ENCODE measurements at places on chromosomes 7 and 10.

DNA sequence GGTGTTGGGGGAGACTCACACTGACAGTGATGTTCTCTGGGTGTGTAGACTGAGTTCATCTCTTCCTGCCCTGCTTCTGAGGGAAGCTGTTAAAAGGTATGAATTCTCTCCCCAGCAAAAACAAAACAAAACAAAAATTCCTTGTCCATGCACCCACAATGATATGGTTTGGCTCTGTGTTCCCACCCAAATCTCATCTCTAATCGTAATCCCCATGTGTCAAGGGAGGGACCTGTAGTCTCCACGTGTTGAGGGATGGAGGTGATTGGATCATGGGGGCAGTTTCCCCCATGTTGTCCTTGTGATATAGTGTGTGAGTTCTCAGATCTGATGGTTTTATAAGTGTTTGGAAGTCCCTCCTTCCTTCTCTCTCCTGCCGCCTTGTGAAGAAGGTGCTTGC lies 245.5 kb downstream of the GALNT17 start:
- DNase-seq = no peak

- DNase-seq = no peak
Measured at GRCh38 chr7:1914321-1914720, 244.2 kb downstream of the ELFN1 start.

DNA sequence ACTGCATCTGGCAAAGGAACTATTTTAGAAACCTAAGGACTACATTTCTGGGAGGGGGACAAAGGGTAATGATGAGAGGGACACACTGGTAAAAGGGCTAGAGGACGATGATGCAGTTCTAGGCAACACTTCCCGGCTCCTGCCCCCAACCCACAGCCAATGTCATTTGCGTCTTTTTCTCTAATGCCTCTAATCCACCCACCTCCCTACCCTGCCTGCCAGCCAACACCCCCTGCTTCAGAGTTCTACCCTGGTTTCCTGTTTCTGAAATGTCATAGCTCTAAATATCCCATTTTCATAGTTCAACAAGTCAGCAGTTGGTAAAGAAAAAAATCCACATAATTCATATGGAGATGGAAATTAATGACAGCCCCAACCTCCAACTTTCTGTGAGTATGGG lies 79.0 kb downstream of the KIAA1549 start:
- no peak for DNase-seq

DNA sequence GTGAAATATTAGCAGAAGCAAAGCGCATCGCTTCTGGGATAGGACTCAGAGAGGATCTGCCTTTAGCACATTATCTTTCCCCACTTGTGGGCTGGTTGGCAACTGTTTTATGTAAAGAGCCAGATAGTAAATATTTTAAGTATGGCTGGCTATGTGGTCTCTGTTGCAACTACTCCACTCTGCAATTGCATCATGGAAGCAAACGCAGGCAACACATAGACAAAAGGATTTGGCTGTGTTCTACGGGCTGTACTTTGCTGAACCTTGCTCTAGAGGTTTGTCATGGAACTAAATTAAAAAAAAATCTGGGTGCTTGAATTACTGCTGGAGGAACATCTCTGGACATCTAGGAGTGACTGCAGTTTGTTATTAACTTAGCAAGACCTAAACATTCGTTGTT lies 307.8 kb upstream of the TPK1 start:
- no peak for DNase-seq

DNA sequence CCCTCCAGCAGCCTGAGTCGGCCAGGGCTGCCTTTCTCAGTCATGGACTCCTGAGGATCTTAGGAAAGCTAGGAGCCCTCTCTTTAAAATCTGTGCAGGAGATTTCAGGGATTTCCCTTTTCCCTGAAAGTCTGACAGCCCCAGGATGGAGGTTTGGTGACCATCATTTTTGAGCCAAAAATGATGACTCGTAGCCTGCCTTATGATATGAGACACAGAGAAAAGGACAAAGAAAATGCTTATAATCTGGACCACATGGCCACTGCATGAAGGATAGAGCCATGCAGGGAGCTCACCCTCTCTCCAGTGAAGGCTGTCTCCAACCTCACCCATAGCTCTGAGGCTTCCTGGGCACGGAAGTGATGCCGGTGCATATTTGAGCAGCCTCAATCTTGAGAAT lies 106.6 kb upstream of the CHST15 start:
- DNase-seq = no peak

GRCh38 chr10:119613741-119614140 lies 17.0 kb upstream of the TIAL1 start:
- no peak for DNase-seq

- DNase-seq = no peak
Measured at GRCh38 chr10:119396709-119397071, 145.8 kb downstream of the RGS10 start.

- DNase-seq = no peak
Measured at GRCh38 chr10:95445837-95446486, 115.2 kb downstream of the SORBS1 start.

- no peak for DNase-seq
Measured at GRCh38 chr10:70992436-70992835, 104.1 kb upstream of the PCBD1 start.

GRCh38 chr7:134941952-134942351 lies 44.4 kb upstream of the AGBL3 start:
- DNase-seq = no peak

DNA sequence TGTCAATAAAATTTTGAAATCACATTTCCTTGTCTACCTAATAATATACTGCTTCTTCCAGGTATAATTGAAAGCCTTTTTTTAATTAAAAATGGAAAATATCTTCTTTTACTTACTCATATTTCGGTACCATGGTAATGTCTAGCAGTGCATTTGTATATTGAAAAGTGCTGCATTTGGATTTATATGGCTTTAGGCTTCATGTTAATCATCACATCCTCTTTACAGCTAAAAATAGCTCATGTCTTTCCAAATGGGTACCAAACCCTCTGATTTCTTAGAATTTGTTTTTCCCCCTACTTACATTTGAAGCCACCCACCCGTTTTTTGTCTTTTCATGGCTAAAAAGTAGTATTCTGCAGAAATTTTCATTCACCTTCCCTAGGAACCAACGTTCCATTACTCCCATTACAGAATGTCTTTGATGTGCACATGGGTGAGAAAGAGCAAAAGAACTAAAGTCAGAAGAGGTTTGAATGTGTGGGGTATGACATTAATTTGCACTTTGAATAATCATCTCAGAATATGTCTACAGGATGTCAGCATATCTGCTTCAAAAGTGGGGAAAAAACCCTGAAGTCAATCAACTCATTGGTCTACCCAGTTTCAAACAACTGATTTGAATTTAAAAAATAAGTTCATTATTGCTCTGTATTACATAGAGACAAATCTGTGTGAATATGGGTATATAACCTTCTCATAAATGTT lies 935.9 kb downstream of the GATA3 start:
- no peak for DNase-seq

GRCh38 chr7:143345428-143345900 lies 17.0 kb downstream of the FAM131B start:
- DNase-seq = peak; percentile 30

DNA sequence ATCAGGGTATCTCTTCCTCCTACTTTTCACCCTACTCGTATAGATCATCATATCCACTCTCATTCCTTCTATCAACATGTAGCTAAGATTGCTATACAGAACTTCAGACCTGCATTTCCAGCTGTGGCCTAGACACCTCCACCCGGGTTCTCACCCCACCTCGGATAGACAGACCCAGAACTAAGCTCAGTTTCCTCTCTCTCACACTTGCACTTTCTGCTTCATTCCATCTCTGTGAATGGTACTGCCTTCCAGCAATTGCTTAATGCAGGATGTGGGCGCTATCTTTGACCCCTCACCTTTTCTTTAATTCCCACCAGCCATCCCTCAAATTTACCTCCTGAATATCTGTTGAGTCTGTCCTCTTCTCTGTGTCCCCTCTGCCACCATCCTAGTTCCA lies 35.7 kb downstream of the AGK start:
- DNase-seq = no peak

GRCh38 chr10:116995648-116996047 lies 9.3 kb downstream of the SHTN1 start:
- no peak for DNase-seq

DNA sequence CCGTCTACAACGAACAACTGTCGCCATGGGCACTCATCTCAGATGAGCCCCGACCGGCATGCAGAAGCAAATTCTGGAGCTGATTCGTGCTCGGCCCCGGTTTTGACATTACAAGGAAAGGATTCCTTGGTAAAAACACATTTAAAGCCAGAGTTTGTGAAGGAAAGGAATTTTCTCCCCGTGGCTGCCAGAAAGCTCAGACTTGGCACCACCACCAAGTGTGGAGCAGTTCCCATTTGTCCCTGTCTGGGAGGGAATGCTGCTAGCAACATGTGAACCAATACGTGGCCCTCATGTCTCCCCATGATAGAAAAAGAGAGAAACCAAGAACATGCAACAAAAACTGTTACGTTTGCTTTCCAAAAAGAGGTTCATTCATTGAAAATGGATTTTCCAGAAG lies 55.2 kb upstream of the DDC start:
- no peak for DNase-seq

DNA sequence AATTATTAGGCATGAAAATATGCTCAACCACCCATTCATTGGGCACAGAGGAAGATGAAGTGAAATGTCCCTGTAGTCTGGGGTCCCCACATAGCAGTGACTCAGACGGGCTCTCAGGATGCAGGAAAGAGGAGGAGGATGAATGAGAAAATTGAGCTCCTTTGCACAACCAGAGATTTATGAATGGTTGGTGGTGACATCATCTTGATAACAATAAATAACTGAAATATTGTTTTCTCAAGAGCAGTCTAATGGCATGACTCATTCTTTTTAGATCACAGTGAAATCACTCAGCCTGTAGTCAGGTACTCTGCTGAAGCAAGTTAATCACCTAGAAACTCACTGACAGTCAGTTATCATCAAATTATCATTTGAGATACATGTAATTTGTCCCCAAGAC lies 254.1 kb downstream of the RELN start:
- DNase-seq = no peak

DNA sequence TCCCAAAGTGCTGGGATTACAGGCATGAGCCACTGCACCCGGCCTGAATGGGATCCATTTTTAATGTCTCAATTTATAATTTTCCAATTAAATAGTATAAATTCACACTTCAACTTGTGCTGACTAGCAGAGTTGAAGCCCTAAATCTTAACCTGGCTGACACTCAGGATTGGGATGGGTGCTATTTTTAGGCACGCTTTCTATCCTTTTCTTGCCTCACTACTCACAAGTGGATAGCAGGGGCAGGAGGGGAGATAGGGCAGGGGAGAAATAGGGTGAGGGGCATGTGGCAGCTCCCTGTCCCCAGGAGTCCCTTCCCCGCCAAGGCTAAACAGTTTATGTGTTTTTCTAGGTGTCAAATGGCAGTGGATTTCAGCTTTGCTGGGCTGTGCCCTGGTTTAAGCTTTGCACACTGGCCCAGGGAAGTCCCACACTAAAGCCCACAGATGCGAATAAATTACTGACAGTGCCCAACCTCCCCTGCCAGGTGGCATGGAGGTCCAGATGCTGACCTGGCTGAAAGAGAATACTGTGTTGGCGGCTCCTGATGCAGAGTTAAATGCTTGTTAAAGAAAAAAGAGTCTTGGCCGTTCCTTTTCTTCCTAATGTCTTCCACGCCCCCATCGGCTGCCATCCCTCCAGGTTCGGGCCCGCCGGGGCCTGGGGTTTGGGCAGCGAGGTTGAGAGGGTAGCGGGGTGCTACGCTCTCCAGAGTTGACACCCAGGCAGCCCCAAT lies 36.2 kb upstream of the EFCAB10 start:
- no peak for DNase-seq

DNA sequence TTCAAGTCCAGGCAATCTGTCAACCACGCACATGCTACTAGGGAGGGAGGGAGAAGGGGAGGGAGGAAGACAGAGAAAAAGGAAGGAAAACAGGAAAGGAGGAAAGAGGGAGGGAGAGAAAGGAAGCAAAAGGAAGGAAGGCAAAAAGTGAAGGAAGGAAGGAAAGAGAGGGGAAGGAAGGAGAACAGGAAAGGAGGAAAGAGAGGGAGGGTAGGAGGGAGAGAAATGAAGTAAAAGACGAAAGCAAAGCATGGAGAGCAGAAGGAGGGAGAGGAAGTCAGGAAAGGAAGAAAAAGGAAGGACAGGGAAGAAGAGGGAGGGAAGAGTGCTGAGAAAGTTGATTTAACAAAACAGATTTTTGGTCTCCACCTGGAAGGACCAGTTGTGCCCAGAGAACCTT lies 25.6 kb downstream of the KLF6 start:
- no peak for DNase-seq

GRCh38 chr7:74351836-74352235 lies 62.6 kb downstream of the CLIP2 start:
- DNase-seq = no peak

- no peak for DNase-seq
Measured at GRCh38 chr7:2098496-2098895, 134.2 kb downstream of the MAD1L1 start.

DNA sequence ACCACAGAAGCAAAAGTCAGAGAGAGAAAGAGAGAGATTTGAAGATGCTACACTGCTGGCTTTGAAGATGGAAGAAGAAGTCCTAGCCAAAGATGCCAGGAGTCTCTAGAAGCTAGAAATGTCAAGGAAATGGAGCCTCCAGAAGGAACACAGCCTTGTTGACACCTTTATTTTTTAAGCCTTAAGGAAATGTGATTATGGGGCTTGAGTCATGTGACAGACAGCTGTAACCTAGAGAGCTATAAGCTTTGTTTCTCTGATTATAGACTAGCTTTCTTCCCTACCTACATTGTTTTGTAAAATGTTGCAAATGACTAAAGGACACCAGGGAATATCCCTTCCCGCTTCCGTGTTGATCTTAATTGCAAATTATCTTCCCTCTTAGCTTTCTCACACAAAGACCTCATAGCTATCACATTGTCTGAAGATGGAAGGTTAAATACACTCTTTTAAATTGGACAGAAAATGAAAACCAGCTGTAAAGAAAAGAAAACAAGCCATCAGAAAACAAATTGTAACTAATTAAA lies 199.9 kb downstream of the ARHGAP12 start:
- no peak for DNase-seq

DNA sequence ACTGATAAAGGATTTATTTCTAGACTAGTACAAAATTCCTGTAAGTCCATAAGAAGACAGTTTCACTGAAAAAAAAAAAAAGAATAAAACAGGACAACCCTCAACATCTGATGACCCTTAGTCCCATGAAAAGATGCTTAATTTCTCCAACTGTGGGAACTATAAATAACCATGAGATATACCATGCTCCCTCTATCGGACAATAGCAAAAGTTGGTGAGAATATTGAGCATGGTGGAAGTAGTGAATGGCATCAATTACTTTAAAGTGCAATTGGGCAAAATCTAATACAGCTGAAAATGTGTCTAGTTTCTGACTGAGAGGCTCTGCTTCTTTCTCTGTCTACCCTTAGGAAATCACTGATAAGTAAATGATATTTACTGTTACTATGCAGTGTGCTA lies 348.8 kb downstream of the SUGCT start:
- DNase-seq = no peak

GRCh38 chr10:65660006-65660405 lies 1265.8 kb upstream of the LRRTM3 start:
- no peak for DNase-seq

- no peak for DNase-seq
Measured at GRCh38 chr10:69437321-69438259, 13.7 kb upstream of the TSPAN15 start.

All from activated CD8-positive, alpha-beta memory T cell treated with anti-CD3 and anti-CD28 coated beads for 4 hours (primary cell).